ENCODE measurements at places on chromosomes 11 and 22.
A peak's percentile ranks its signal among the peaks of the same experiment; 100 is the strongest.

- peak; percentile 61 for DNase-seq
Measured at GRCh38 chr11:32071811-32072210, 19.1 kb upstream of the RCN1 start.

GRCh38 chr11:85767246-85767945 is 43.5 kb downstream of the SYTL2 start:
- no peak for DNase-seq

DNA sequence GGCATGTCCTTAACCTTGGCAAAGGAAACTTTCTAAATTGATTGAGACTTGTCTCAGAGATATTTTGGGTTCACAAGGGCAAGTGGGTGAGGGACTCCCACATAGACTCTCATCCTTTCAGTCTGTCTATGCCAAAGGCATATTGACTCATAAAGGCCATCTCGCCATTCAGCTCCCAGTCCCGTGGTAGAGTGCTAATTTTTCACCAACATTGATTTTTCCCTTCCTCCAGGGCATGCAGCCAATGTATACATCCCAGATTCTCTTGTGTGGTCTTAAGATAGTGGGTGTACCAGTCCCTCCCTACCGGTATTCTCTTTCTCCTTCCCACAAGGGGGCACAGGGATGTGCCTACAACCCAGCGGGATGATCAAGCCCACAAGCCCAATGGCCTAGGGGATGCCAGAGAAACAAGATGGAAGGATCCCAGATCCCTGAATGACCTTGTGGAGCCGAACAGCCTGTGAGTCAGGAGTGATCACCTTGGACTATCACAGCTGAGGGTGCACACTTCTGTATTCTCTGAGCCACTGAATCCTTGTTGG is 7.9 kb downstream of the C11orf96 start:
- DNase-seq = no peak

DNA sequence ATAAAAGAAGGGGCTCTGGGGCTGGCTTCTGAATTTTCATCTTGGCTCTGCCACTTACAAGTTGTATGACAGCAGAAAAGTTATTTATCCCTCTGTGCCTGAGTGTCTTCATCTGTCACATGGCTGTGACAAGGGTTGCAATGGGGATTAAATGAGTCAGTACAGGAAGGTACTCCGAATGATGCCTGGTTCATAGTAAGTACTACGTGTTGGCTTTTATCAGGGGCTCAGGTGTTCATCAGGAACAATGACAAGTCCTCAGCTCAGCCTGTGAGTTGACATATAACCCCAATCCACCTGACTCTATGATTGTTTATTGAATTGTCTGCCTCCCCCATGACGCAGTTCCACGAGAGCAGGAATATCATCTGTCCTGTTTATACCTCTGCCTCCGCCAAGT is 45.7 kb downstream of the PAMR1 start:
- no peak for DNase-seq

GRCh38 chr11:72430741-72431570 is 3.4 kb downstream of the CLPB start:
- DNase-seq = peak; percentile 67

GRCh38 chr11:47489395-47489755 is 40.4 kb upstream of the RAPSN start:
- DNase-seq = peak; percentile 38

DNA sequence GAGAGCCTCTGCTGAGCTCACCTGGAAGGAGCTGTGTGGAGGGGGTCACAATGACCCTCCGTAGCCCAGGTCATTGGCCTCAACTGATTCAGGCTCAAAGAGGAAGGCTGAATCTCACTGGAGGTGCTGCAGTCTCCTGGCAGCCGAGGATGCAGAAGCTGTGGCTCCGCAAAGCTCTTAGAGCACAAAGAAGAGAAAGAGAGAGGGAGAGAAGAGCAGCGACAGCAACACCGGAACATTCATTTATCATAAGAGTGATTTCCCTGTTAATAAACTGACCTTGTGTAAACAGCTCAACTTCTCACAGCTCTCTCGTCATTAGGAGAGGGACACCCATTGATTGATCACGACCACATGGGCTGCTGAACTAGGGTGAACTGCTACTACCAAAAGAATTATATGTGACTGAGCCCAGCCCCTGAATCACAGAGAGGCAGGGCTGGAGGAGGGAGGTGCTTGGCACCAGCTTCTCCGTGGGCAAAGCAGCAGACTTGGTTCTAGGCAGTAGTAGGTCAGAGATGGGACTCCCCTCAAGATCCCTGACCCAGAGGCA is 281.7 kb downstream of the NXPE2 start:
- no peak for DNase-seq

GRCh38 chr22:40203572-40203971 is 25.8 kb downstream of the TNRC6B start:
- DNase-seq = no peak

- DNase-seq = no peak
Measured at GRCh38 chr11:9605742-9606141, 32.3 kb downstream of the WEE1 start.

DNA sequence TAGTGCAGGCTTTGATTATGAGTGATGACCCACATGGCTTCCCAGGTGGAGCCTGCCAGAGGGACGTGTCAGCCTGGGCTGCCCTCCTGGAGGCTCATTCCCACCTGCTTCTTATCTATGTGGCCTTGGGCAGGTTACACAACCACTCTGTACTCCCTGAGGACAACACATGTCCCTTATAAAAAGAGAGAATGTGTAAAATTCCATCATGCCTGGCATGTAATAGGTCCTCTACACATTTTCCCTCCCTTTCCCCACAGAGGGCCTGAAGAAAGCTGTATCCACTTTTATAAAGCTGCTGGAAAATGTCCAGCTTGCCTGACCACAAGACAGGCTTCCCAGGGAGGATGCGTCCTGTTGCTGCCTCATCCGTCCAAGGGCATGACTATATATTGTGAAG is 55.0 kb upstream of the VSTM5 start:
- DNase-seq = peak; percentile 63

DNA sequence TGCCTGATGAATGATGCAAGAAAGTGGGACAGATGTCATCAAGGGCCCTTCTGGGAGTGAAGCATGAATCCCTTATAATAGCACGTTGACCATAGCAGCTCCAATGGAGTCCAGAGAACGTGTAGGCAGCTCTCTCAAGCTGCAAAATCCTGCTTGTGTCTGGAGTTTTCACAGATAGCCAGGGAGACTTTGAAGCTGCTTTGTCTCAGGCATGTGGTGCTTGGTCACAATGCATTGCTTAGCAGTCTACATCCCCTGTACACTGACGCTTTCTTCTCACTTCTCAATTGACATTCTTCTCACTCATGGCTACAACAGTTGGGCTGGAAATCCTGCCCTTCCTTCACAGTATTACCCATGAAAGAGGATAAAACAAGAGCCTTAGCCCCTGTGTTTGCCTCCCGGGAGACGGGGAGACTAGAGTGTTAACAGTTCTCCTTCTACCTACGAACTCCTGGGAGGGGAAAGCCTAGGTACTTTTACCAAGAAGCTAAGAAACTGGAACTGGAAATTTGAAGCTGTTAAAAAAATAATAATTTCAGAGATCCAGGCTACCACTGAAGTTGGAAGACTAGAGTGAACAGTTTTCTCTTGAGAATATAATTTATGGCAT is 20.7 kb upstream of the MMP7 start:
- DNase-seq = no peak

DNA sequence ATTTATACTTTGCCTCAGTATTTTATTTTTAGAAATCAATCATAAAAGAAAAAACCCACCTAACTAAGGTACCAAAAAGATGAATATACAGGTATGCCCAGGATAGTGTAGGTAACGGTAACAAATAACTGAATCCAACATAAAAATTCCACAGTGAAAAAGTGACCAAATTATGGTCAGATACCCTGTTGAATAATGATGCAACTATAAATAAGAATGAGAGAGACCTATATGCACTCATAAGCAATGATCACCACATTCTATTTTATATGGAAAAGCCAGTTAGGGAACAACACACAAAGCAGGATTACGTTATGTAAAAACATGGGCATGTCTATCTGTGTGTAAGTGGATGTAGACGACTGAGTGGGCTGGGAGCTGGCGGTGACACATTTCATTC is 7.0 kb upstream of the ZNF74 start:
- DNase-seq = no peak

- DNase-seq = no peak
Measured at GRCh38 chr11:18491924-18492323, 34.8 kb downstream of the TSG101 start.

DNA sequence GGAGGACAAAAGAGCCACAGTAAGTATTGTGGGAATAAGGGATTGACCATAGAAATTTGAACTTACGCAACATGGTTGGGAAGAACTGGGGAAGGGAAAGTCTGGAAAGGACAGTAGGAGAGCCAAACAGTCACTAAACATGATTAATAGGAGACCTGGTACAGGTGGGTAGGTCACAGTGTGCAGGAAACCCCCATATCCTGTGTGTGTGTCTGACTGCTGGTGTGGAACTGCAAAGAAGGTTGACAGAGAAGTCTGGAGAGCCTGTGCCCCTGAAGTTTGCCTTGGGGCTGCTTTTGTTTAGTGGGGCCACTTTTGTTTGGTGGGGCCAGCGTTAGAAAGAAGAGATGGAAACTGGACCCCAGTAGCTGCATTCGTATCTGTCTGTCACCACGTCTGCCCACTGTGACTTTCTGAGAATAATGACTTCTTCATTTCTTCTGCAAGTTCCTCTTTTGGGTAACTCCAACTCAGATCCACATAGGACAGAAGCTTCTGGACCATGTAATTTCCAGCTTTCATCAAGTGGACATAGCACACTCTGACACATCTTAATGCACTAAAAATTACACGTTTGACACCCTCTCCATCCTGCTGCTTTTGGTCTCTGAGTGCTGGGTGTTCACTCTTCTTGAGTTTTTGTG is 126.8 kb upstream of the RAG2 start:
- no peak for DNase-seq

- DNase-seq = no peak
Measured at GRCh38 chr22:36225333-36225922, 13.9 kb downstream of the APOL2 start.

- DNase-seq = no peak
Measured at GRCh38 chr11:121109916-121110586, 9.0 kb downstream of the TECTA start.

DNA sequence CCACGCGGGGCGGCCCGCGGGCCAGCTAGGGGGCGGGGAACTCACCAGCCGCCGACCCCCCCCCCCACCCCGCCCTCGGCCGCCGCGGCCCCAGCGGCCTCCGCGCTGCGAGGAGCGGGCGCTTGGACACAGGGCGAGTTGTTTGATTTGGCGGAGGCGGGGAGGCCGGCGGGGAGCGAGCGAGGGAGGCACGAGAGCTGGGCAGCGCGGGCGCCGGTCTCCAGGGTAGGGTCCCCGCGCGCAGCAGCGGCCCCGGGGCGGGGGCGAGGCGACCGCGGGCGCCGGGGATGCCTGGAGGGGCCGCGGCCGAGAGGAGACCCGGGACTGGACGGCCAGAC is 64.4 kb downstream of the NAV2 start:
- no peak for DNase-seq

DNA sequence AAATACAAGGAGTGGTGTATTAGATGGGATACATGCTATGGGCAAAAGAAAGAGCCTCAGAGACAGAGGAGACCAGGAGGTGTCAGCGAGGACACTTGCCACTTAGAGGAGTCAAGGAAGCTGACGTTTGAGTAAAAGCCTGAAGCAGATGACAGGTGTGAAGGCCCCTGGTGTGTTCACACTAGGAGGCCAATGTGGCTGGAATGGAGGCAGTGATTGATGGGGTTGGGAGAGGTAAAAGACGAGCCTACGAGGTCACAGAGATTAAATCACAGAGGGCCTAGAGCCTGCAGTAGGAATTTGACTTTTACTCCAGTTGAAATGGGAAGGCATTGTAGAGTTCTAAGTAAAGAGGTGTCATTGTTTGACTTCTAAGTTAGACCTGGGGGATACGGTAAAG is 12.0 kb upstream of the GDPD5 start:
- no peak for DNase-seq

GRCh38 chr22:48709976-48710375 is 1117.7 kb downstream of the BRD1 start:
- no peak for DNase-seq

DNA sequence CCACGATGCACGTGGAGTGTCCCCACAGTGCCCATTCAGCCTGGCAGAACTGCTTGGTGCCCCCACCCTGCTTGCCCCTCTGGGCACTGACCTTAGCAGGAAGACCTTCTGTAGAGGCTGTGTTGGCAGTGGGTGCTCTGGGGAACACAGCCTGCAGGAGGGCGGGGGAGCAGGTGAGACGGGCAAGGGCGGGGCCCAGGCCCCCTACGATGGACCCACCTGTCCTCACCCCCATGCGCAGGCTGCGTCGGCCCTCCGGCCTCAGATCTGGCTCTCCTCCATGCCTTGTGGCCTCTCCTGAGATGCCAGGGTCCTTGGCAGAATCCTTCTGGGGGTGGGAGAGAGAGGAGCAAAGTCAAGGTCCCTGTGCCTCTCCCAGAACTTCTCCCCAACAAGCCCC is 10.9 kb downstream of the CDC42BPG start:
- no peak for DNase-seq

DNA sequence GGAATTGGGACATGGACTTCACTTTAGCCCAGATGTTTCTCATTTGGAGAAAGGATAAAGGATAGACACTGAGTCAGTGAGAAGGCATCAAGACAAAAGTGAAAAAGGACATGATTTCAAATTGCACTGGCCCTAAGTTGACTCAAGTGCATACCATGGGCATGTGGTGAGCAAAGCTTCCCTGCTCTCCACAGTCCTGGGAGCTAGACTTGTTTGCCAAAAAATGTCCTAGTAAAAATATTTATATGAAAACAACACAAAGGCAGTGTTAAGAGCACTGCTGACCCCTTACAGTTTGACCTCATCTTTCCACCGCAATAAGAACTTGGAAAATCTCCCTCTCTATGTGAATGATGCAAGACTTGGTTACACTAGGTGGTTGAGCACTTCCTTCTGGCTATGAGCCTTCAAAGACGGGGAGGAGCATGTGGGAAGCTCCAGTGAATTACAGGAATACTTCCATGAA is 46.5 kb upstream of the FIBIN start:
- peak; percentile 100 for DNase-seq

DNA sequence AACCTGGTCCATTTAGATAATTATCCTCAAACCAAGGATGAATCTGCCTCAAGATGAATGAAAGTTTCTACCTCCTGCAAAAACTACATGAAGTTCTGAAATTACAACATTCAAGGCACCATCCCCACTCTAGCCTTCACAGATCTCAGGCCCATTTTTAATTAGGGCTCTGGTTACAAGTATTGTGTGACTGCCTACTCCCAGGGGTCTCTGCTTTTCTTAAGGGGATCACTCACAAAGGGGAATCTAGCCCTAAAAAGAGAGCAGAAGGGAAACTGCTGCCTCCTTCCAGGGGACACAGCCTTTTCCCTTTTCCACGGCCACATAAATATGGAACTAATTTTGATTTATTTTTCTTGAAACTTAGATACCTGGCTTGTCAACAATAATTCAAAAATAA is 17.4 kb upstream of the TMEM135 start:
- no peak for DNase-seq

GRCh38 chr11:66115638-66116301 is 45.7 kb downstream of the PACS1 start:
- DNase-seq = peak; percentile 78
